Body of pancreas (tissue), 4 donors: ENCODE measurements at places on chromosomes 4 and X. TPM values are rescaled to one million over a fixed set of nuclear protein-coding genes. Genes with fewer than 3 reads are reported as not detected.

Gene CLDN22
- not detected for total RNA-seq

Gene NEUROG2
- total RNA-seq: not detected

Gene FAM184B
- total RNA-seq: not detected

Gene GPRIN3
- total RNA-seq: 9.3 TPM

Gene AFAP1
- total RNA-seq: 35.3 TPM

Gene HERC6
- total RNA-seq: 2.3 TPM

- H3K27me3 ChIP-seq: no peaks in the 10 kb centered on the region
- DNase-seq: no peak
- no peaks in the 10 kb centered on the region for H3K36me3 ChIP-seq
- no peak overlapping the region for H3K4me3 ChIP-seq
- H3K4me1 ChIP-seq: no peaks in the 10 kb centered on the region
Observed at GRCh38 chrX:113275804-113276203, 435.2 kb upstream of the AMOT start.

DNA sequence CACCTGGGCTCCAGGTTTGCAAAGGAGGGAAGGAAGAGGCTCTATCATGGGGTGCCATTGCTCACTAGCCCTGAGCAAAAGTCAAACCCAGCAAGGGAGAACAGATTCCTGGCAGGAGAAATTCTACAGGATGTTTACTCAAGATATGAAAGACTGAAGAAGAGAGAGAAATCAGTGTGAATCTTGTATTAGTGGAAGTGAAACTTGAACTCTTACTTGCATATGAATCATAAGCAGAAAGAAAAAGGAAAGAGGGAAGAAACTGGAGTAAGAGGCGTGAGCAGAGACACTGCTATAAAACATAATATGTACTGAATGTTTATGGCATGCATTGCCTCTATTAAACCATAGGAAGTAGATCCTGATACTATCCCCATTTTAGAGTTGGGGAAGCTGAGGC, 60.9 kb downstream of the C4orf46 start:
- no peaks in the 10 kb centered on the region for H3K27me3 ChIP-seq
- no peak overlapping the region for H3K27ac ChIP-seq
- no peak overlapping the region for H3K4me3 ChIP-seq
- no peak for DNase-seq

DNA sequence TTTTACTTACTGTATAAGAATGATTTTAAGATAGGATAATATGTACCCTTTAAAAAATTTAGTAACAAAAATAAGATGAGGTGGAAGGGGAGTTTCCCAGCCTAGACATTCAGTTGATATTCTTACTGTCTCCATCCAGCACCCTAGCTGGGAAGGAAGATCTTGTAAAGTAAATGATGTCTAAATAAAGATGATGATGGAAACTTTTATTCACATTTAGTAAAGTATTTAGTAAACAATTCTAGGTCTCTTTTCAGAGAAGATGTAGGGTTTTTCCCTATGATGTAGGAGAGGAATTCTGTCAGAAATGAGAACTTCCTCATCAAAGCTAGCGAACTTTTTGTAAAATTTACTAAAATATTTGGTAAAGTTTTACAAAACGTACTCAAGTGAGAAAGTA, 136.8 kb downstream of the RAPGEF2 start:
- H3K36me3 ChIP-seq: no peaks in the 10 kb centered on the region
- no peak overlapping the region for H3K4me3 ChIP-seq
- H3K27me3 ChIP-seq: no peaks in the 10 kb centered on the region
- no peak overlapping the region for H3K27ac ChIP-seq
- H3K4me1 ChIP-seq: no peaks in the 10 kb centered on the region
- DNase-seq: no peak

GRCh38 chr4:121684561-121684960, 12.2 kb downstream of the ANXA5 start:
- H3K27ac ChIP-seq: no peak overlapping the region
- H3K27me3 ChIP-seq: no peaks in the 10 kb centered on the region
- DNase-seq: no peak
- H3K4me3 ChIP-seq: no peak overlapping the region

DNA sequence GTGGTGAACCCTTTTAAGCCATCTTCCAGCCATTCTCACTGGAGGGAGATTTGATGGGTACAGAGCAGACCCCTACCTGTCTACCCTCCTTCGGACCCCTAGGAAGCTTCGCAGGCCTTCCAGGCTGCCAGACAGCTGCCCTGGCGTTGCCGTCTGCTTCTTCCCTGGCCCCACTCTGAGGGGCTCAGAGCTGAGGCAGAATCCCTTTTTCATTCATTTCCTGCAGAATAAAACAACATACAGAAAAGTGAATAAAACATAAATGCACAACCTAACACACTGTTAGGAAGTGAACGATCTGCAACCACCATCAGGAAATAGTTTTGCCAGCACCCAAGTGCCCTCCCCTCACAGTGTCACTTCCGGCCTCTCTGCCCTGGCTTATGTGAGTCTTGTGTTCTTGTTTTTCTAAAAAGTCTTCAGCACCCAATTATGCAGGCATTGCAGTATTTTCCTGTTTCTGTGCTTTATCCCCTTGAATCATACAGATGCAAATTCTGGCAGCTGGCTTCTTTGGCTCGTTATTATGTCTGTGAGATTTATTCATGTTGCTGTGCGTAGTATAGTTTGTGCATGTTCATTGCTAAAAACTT, 5.6 kb upstream of the ADD1 start:
- H3K36me3 ChIP-seq: no peaks in the 10 kb centered on the region
- no peak for DNase-seq
- H3K4me1 ChIP-seq: peaks cover 10% of the 10 kb centered on the region
- H3K27ac ChIP-seq: no peak overlapping the region
- H3K27me3 ChIP-seq: no peaks in the 10 kb centered on the region
